ENCODE measurements at places on chromosomes 5 and 9. TPM values are rescaled to one million over a fixed set of nuclear protein-coding genes. Genes with fewer than 3 reads are reported as not detected.

DNA sequence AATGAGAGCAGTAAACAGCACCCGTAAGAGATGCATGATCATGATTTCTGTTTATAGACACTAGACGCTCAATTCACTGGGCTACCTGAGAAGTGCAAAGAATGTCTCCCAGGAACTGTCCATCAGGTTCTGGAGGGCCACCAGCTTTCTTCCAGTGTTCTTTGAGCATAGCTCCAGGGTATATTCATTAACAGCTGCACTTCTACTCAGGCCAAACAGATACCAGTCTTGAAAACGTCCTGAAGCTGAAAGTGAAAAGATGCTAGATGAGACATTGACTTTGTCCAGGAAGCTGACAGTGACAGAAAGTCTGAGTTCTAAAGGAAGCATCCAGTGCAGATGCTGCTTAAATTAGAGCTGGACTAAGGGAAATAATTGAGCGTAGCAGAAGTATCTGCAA lies 488.7 kb upstream of the TYRP1 start:
- no peak for DNase-seq

RANBP17 gene
- total RNA-seq = 22.5 TPM

- no peak for DNase-seq
These were observed 29.0 kb downstream of the TAS2R1 start for GRCh38 chr5:9601055-9601739.

- no peak for DNase-seq
These were observed 201.6 kb upstream of the PAPPA start for GRCh38 chr9:115951977-115952376.

- no peak for DNase-seq
These were observed 53.0 kb downstream of the ACTBL2 start for GRCh38 chr5:57429513-57430120.

- DNase-seq = no peak
These were observed 212.4 kb upstream of the GLRA1 start for GRCh38 chr5:152137063-152137462.

PDZD2 gene
- total RNA-seq = 34.0 TPM

Measured in chondrocyte (in vitro differentiated cells).